Natural killer cell (primary cell): ENCODE measurements at places on chromosomes 1 and 21. TPM values are rescaled to one million over a fixed set of nuclear protein-coding genes. Genes with fewer than 3 reads are reported as not detected.

Gene CBR1
- total RNA-seq = 12.4 TPM

DNA sequence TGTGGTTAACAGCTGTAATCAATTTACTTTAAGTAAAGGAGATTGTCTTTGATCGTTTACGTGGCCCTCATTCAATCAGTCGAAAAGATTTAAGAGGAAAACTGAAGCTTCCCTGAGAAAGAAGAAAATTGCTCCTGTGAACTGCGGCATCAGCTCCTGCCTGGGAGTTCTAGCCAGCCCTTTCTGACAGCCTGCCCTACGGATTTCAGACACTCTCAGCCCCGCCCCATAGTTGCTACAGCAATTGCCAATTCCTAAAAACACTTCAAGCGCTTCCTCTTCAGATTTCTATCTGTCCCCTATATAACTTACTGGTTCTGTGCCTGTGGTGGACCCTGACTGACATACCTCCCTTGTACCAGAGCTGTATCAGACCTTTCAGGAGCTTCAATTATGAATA lies 277.6 kb downstream of the DSCAM start:
- H3K4me1 ChIP-seq = no peaks in the 10 kb centered on the region
- no peaks in the 10 kb centered on the region for H3K27me3 ChIP-seq
- DNase-seq = no peak
- no peak overlapping the region for H3K4me3 ChIP-seq

- H3K27me3 ChIP-seq = peaks cover 13% of the 10 kb centered on the region
- peaks cover 24% of the 10 kb centered on the region for H3K4me1 ChIP-seq
- H3K36me3 ChIP-seq = no peaks in the 10 kb centered on the region
- H3K4me3 ChIP-seq = no peak overlapping the region
- no peak for DNase-seq
- no peak overlapping the region for H3K27ac ChIP-seq
Measured at GRCh38 chr1:202189918-202190715, 3.5 kb upstream of the LGR6 start.

GRCh38 chr1:226882187-226882586 lies 11.8 kb downstream of the PSEN2 start:
- H3K4me1 ChIP-seq = peaks cover 44% of the 10 kb centered on the region
- peak overlapping the region; percentile 26 for H3K4me3 ChIP-seq
- no peak for DNase-seq
- H3K36me3 ChIP-seq = peaks cover 2% of the 10 kb centered on the region
- H3K27me3 ChIP-seq = no peaks in the 10 kb centered on the region
- H3K27ac ChIP-seq = peak overlapping the region; percentile 87

GRCh38 chr1:171663036-171663853 lies 10.8 kb upstream of the MYOC start:
- H3K27ac ChIP-seq = no peak overlapping the region
- no peaks in the 10 kb centered on the region for H3K36me3 ChIP-seq
- DNase-seq = no peak
- H3K4me1 ChIP-seq = no peaks in the 10 kb centered on the region
- no peak overlapping the region for H3K4me3 ChIP-seq

GRCh38 chr1:15412175-15412800 lies 2.6 kb downstream of the EFHD2 start:
- H3K36me3 ChIP-seq = peaks cover 43% of the 10 kb centered on the region
- peak overlapping the region; percentile 99 for H3K27ac ChIP-seq
- peak; percentile 71 for DNase-seq
- no peaks in the 10 kb centered on the region for H3K27me3 ChIP-seq
- peaks cover 81% of the 10 kb centered on the region for H3K4me1 ChIP-seq

DNA sequence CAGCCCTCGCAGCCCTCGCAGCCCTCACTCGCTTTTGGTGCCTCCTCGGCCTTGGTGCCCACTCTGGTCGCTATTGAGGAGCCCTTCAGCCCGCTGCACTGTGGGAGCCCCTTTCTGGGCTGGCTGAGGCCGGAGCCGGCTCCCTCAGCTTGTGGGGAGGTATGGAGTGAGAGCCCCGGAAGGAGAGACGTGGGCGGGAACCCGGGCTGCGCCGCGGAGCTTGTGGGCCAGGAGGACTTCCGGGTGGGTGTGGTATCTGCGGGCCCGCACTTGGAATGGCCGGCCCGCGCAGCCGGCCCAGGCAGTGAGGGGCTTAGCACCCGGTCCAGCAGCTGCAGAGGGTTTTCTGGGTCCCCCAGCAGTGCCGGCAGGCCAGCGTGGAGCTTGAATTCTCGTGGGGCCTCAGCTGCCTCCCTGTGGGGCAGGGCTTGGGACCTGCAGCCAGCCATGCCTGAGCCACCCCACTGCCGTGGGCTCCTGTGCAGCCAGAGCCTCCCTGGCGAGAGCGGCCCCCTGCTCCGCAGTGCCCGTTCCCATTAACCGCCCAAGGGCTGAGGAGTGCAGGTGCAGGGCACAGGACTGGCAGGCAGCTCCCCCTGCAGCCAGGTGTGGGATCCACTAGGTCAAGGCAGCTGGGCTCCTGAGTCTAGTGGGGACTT lies 9.9 kb upstream of the CFHR2 start:
- no peak for DNase-seq
- no peaks in the 10 kb centered on the region for H3K27me3 ChIP-seq
- H3K27ac ChIP-seq = no peak overlapping the region
- H3K36me3 ChIP-seq = no peaks in the 10 kb centered on the region

- DNase-seq = peak; percentile 19
- no peaks in the 10 kb centered on the region for H3K27me3 ChIP-seq
- H3K27ac ChIP-seq = no peak overlapping the region
- H3K4me1 ChIP-seq = no peaks in the 10 kb centered on the region
Measured at GRCh38 chr21:20971296-20971921, 26.8 kb upstream of the NCAM2 start.

- H3K27me3 ChIP-seq = no peaks in the 10 kb centered on the region
- no peaks in the 10 kb centered on the region for H3K36me3 ChIP-seq
- DNase-seq = no peak
- H3K4me3 ChIP-seq = no peak overlapping the region
- H3K4me1 ChIP-seq = no peaks in the 10 kb centered on the region
Measured at GRCh38 chr1:57845041-57845440, 421.2 kb upstream of the DAB1 start.

DNA sequence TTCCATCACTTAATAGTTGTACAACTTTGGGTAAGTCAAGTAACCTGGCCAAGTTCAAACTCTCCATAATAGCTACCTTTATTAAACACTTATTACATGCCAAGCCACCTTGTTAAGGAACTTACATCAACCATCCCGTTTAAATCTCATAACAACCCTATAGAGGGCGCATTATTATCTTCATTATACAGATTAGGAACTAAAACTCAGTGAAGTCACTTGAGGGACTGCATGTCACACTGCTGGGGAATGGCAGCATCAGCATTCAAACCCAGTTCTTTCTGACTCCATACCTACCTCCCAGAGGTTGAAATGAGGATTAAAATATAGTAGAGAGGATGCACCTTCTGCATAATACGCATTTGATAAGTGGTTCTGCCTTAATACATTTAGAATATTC lies 47.1 kb upstream of the PLA2G2C start:
- H3K4me1 ChIP-seq = no peaks in the 10 kb centered on the region
- H3K4me3 ChIP-seq = no peak overlapping the region
- H3K36me3 ChIP-seq = no peaks in the 10 kb centered on the region
- H3K27ac ChIP-seq = no peak overlapping the region

- H3K27ac ChIP-seq = no peak overlapping the region
- H3K27me3 ChIP-seq = peaks cover 10% of the 10 kb centered on the region
- H3K36me3 ChIP-seq = no peaks in the 10 kb centered on the region
- H3K4me3 ChIP-seq = no peak overlapping the region
- H3K4me1 ChIP-seq = peaks cover 7% of the 10 kb centered on the region
- no peak for DNase-seq
Measured at GRCh38 chr1:16979475-16980327, 719 bp downstream of the MFAP2 start.
